ENCODE measurements at places on chromosomes 5 and 9.

DNA sequence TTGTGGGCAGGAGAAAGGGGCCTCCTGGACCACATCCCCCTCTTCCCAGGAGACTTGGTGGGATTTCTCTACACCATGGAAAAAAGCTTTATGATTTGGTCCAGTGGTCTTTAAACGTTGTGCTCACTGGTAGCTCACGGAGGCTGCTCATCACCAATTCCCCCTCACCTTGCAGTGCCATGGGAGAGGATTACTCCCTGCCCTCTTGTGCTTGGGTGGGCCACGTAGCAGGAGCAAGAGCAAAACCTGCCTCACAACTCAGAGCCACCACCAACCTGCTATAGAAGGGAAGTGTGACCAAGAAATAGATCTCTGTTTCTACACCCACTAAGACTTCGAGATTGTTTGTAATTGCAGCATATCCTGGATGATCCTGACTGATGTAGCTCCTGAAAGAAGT lies 42.2 kb upstream of the N4BP3 start:
- no peak for DNase-seq

GRCh38 chr5:66956439-66956838 lies 240.2 kb downstream of the CD180 start:
- DNase-seq: no peak

GRCh38 chr9:108762348-108763055 lies 93.3 kb downstream of the ACTL7B start:
- no peak for DNase-seq

- DNase-seq: no peak
Measured at GRCh38 chr5:136055612-136056309, 27.0 kb downstream of the TGFBI start.

DNA sequence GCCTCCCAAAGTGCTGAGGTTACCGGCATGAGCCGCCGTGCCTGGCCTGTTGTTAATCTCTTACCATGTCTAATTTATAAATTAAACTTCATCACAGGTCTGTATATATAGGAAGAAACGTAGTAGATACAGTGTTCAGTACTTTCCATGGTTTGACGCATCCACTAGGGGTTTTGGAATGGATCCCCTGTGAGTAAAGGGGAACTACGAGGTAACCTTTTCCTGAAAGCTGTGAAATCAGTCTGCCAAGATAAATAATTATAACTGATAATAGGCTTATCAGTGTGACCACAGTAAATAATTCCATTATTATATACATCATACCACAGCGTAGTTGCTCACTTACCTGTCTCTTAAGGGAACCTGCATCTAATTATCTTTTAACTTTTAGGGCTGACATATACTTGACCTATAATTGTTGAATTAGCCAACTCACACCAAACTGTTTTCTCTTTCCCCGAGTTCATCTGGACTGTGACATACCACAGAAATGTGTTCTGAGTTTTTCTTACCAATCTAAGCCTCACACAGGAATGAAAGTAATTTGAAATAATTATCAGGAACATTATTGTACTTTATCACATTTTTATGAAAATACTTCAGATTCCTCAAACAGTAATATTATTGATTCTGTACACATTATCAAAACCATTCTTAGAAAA lies 42.9 kb downstream of the DAPK1 start:
- DNase-seq: no peak

GRCh38 chr9:101184813-101185278 lies 156.3 kb downstream of the PLPPR1 start:
- DNase-seq: no peak

All from activated T-helper 1 cell treated with anti-CD3 and anti-CD28 coated beads, Interleukin-12 subunit alpha, Interleukin-12 subunit beta, Interleukin-2, Interleukin-4 antibody, amounts not matched to agents 30 ng/mL and 10 ng/mL and 1 ng/mL, durations not matched to agents 14 hours and 24 hours and 36 hours (primary cell).